ENCODE measurements at places on chromosomes 6 and 20.

- no peak for DNase-seq
Observed at GRCh38 chr20:60804918-60805630, 447.0 kb upstream of the CDH4 start.

GRCh38 chr6:44727651-44728630 lies 340.4 kb downstream of the CDC5L start:
- no peak for DNase-seq

GRCh38 chr20:64151633-64152530 lies 12.4 kb upstream of the MYT1 start:
- no peak for DNase-seq

GRCh38 chr20:8505476-8506200 lies 373.6 kb downstream of the PLCB1 start:
- DNase-seq, result peak; percentile 15

DNA sequence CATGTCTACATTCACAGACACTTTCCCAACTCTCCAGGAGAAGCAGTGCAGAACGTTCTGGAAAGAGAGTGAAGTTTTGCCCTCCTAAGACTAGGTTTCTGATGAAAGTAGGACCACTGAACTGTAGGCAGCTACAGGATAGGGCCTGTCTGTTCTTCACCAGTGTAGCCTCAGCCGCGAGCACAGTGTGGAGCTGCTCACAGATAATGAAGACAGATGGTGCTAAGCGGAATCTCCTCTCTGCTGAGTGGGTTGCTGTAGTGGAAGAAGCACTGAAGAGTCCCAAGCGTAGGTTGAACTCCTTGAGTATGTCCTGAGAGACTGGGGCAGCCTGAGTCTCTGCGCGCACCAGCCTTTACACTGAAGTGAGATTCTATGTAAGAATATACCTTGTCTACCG lies 170.2 kb downstream of the PACRG start:
- no peak for DNase-seq

DNA sequence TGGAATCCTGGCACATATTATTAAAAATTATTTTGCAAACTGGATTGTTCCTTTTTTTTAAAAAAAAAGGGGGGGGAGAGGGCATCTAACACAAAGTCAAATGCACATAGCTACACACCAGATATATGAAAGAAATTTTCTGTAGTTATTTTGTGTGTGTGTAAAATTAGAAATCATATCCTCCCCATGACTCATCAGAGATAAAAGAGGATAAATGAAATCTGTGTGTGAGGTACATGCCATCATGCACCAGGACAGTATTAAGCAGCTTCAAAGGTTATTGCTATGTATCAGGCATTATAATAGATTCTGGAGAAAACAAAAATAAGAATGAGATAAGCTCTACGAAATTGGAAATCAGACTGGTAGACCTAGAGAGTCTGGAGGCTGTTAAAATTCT lies 5.2 kb downstream of the BTBD9 start:
- DNase-seq, result no peak

GRCh38 chr6:3297909-3298308 lies 39.2 kb downstream of the PSMG4 start:
- no peak for DNase-seq

- DNase-seq, result no peak
Observed at GRCh38 chr6:109458774-109459531, 3.4 kb upstream of the MICAL1 start.

DNA sequence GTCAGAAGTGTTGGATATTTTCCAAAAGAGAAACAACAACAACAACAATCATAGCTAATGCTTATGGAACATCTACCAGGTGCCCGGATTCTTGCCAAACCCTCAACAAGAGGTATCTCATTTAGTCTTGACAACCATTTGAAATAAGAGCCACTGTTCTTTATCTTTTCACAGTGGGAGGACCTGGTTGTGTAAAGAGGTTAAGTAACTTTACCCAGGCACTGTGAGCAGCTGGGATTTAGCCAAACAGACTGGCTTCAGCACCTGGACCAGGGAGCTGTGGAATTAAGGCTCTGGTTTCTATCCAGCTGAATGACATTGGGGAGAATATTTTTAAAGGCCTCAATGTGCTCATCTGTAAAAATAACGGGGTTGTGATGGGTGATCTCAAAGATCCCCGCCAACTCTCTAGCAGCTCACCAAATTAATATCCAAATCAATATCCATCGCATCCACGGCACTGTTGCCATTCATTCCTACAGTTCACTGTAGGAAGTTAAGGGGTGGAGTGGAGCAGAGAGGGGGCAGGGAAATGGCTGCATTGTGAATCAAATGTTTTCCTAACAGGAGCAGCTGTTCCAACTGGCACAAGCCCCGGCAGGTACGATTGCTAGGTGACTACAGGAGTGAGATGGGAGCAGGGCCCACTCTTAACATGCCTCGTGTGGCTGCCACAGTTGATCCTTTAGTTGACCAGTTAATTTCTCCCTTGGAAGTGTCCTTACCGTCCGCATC lies 61.8 kb downstream of the GCNT2 start:
- DNase-seq, result no peak

DNA sequence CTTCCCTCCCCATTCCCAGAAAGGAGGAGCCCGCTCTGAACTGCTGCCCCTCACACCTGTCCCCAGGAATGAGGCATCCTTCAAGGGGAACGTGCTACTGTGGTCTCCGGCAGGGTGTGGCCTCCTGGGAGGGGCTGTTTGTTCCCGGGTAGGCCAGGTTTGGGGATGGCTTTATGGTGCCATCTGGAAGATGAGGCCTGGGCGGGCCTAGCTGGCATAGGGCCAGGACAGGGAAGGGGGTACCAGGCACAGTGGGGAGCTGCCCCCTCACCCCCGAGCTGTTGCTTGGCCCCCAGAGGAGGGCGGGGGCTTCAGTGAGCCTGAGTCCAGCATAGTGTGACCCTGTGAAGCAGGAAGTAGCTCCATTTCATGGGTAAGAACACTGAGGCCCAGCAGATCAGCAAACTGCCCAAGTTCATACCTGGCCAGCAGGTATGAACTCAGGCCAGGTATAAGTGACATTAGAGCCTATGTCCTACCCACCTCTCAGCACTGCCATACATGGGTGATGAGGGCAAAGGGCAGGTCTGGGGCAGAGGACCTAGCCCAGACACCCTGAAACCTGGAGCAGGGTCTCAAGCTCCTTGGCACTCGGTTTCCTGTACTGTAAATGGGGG lies 17.5 kb upstream of the SPDEF start:
- no peak for DNase-seq

- DNase-seq, result peak; percentile 48
Observed at GRCh38 chr20:11716239-11716944, 201.3 kb upstream of the BTBD3 start.

- DNase-seq, result no peak
Observed at GRCh38 chr6:43945768-43946080, 175.7 kb downstream of the VEGFA start.

Data from KG1 (cell line).